ENCODE measurements at places on chromosomes 7 and 10.

GRCh38 chr7:125355899-125356298, 426.3 kb upstream of the POT1 start:
- no peak for DNase-seq

- no peak for DNase-seq
Measured at GRCh38 chr10:102299873-102300272, 54.5 kb downstream of the GBF1 start.

DNA sequence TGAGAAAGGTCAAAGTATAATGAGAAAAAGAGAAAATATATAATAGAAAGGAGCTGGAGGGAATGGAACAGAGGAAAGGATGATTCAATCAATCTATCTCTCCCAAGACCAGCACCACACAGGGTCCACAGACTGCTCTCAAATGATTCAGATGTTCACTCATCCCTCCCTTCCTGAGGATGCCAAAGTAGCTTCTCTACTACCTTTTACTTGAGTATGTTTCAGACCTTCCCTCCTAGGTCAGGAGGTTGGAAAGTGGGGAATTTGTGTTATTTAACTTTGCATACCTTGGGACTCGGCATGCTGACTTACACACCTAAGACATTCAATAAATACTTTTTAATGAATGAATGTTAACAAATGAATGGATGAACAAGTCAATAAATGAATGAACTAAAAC, 30.6 kb downstream of the CPVL start:
- DNase-seq: no peak

GRCh38 chr7:100781255-100781654, 46.1 kb downstream of the EPHB4 start:
- DNase-seq: no peak

DNA sequence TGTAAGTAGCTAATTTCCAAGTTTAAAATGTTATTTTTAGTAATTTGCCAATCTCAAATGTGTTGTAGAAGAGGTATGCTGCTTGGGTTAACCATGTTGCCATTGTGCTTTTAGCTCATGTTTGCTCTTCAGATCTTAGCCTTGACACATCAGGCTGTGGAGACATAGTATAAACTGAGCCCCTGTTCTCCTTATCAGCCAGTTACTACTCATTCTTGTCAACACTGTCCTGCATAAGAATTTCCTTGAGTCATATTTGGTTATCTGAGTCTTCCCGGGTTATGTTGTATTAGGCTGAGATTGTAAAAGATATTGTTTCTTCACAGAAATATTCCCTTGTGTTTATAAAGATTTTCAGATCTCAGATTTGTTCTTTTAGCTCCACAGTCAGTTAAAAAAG, 4.1 kb downstream of the SSBP1 start:
- DNase-seq: no peak

DNA sequence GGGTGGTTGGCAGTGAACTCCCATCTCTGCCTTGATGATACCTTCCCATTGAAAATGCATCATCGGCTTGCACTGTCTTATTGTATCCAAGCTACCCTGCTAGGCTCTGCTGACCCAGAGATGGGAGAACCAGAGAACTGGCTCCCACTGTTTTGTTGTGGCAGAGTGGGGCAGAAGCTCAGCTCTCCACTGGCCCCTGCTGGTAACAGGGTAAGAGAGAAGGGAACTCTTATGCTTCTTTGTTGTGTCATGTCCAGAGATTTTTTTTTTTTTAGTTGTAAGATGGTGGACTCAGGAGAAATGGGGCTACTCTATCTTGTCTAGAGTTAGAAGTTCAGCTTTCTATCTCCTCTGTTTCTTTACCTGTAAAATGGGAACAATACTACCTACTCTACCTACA, 100.5 kb upstream of the SDK1 start:
- no peak for DNase-seq

GRCh38 chr7:42104231-42104630, 132.8 kb downstream of the GLI3 start:
- no peak for DNase-seq

DNA sequence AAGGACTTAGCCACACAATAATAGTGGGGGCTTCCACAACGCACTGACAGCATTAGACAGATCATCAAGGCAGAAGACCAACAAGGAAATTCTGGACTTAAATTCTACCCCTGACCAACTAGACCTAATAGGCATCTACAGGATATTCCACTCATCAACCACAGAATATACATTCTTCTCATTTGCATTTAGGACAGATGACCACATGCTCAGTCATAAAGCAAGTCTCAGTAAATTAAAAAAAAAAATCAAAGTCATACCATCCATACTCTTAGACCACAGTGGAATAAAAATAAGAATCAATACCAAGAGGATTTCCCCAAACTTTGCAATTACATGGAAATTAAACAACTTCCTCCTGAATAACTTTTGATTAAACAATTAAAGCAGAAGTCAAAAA, 155.9 kb downstream of the CDK14 start:
- no peak for DNase-seq

GRCh38 chr10:110985497-110986275, 66.3 kb downstream of the SHOC2 start:
- no peak for DNase-seq

- DNase-seq: no peak
Measured at GRCh38 chr7:130479716-130480400, 12.0 kb upstream of the MEST start.

DNA sequence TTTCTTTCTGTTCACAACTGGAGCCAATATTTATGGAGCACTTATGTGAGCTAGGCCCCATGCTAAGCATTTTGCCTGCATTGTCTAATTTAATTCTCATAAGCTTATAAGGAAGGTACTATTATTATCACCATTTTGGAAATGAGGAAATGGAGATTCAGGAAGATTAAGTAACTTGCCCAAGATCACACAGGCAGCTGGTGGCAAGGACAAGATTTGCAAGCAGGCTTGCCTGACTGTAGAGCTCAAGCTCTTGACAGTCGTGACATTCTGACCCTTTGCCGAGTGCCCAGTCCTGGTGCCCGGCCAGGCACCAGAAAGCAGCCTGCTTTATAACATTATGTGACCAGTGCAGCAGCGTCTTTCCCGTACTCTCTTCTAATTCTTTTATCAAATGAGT, 38.2 kb downstream of the WNT2 start:
- no peak for DNase-seq

- DNase-seq: no peak
Measured at GRCh38 chr10:102627736-102628293, 16.5 kb upstream of the TRIM8 start.

GRCh38 chr10:86202226-86202735, 164.3 kb downstream of the GRID1 start:
- DNase-seq: no peak

- no peak for DNase-seq
Measured at GRCh38 chr7:92423710-92424131, 23.6 kb upstream of the GATAD1 start.

DNA sequence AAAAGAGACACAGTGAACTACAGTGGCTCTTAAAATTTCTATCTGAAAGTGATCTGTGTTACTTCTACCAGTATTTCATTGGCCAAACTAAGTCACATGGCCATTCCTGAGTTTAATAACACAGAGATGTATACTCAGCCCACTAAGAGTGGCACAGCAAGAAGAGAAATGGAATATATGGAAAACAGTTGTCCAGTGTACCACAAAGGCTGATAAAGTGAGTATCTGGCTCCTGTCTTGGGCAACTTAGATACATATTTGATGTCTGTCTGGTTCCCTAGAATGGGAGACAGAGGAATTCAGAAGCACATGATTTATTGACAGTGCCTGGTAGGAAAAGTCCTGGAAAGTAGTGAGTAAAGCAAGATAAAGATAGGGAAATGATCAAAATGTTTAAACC, 10.1 kb upstream of the PON1 start:
- DNase-seq: no peak

DNA sequence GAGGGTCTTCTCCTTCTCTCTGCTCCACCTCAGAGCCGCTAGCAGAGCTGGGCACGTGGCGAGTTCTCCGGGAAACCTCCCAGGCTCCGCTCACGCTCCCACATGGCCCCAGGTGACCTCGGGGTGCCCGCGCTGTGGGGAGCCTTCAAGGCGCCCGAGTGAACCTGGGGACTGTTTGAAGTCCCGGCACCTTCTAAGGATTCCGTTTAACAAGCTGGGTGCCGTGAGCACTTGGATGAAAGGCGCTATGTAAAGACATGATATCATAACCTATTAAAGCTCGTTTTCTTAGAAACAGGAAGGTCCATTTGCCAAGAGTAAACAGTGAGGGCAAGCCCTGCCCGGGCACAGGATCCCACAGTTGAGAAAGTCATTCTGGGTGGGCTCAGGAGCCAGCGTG, 15.8 kb upstream of the MYL10 start:
- no peak for DNase-seq

All from stimulated activated CD8-positive, alpha-beta memory T cell treated with anti-CD3 and anti-CD28 coated beads, Interleukin-7, amount 100 ng/mL, for 24 hours (primary cell).